Bone marrow (tissue), 2 donors: ENCODE measurements at places on chromosomes 6 and 20.

GRCh38 chr6:30684386-30685156 is 1.9 kb downstream of the PPP1R18 start:
- no peak for DNase-seq

GRCh38 chr6:3450888-3451287 is 6.0 kb downstream of the SLC22A23 start:
- no peak for DNase-seq

DNA sequence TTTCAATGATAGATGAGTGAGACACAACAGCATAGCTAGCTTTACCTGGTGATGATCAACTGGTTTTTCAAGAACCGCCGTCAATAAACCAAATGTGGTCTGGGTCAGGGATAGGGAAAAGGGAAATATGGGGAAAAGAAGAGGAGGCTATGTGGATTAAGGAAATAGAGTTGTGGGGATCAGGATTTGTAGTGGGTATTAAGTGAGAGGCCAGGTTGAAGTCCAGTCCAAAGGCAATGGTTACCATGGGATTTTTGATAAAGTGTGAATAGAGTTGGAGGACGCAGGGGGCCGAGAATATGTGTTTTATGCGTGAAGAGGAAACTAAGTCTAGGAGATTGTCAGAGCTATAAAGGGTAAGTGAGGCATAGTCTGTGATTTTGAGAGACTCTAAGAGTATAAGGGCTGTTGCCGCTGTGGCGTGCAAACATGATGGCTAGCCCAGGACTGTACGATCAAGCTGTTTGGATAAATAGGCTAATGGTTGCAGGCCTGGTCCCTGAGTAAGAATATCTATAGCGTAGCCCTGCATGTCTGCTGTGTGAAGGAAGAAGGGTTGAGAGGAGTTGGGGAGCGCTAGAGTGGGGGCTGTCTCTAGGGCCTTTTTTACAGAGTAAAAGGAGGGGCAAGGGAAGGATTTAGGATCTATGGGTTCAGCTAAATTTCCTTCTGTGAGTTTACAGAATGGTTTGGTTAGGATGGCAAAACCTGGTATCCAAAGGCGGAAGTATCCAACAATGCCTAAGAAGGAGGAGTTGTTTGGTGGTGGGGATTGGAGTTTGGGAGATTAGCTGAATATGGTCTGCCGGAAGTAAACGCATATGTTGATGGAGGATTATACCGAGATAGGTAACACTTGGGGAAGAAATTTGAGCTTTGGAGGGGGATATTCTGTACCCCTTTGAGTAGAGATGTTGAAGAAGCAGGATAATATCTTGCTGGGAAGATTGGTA is 749.7 kb upstream of the ADGRB3 start:
- DNase-seq = no peak

- DNase-seq = no peak
Measured at GRCh38 chr6:137084090-137084489, 39.3 kb upstream of the IL20RA start.

GRCh38 chr20:61499859-61500554 is 247.9 kb downstream of the CDH4 start:
- no peak for DNase-seq

- no peak for DNase-seq
Measured at GRCh38 chr6:167706313-167707109, 120.2 kb upstream of the AFDN start.

DNA sequence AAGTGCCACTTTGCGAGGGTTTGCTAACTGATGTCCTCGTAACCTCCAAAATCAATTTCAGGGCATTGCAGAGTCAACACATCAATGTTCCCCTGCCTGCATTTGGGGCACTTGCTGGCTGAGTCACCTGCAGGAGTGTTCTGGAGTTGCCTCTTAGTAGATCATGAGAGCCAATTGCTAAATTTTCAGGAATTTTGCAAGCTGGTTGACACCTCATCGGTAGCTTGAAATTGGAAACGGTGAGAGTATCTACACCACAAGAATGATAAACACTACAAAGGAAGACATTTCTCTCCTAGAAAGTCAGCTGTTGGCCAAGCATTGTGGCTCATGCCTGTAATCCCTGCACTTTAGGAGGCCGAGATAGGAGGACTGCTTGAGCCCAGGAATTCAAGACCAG is 10.8 kb upstream of the BFSP1 start:
- DNase-seq = no peak

GRCh38 chr20:24823989-24824693 is 124.9 kb upstream of the CST7 start:
- no peak for DNase-seq

DNA sequence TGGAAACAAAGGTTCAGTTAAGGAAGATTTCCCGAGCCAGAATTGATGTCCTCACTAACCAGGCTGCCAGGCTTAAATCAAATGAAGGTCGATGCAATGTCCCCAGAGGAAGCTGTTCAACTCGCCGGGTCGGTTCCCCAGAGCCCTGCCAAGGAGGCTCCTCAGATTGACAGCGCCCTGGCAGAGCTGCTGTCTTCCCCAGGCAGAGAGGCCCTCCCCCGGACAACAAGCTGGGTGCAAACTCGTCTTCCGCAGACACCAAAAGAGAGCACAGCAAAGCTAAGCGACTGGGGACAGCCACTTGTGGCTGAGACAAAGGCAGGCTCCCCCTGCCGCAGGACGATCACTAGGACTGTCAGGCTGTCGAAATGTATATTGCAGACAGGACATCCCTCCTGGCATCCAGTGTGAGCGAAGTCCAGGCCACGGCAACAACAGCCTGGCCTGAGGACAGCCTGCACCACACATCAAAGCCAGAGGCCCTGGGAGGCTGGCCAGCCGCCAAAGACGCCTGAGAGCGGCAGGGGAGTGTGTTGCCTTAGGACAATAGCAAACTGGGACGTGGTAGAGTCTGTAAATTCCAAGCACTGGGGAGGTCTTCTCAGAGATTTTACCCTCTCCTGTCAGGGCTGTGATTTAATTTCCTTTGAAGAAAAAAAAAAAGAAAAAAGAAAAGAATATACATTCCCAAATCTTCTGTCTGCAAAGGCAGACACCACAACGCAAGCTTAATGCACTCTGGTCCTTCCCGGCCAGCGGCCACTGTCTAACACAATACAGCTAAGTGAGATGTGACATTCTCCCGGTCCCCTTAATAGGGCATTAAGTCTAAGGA is 99.1 kb downstream of the HIVEP2 start:
- no peak for DNase-seq
